PC-9 (cell line): ENCODE measurements at places on chromosomes 13 and 19.
A peak's percentile ranks its signal among the peaks of the same experiment; 100 is the strongest.

DNA sequence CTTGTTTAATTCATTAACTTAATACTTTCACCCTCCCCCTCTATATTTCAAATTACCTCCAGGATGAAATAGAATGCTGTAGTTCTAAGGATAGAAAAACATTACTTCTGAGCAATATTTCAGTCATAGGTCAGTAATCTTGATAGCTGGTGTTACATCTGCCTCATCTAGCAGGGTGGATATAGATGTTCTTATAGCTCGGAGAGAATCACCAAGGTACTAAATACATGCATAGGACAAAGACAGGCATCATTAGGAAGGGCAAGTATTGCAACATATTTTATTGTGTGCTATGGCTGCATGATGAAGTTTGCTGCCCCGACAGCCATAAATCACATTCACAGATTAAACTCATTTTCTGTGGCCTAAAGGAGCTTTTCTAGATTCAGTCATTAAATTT, 601.0 kb downstream of the FGF9 start:
- H3K27me3 ChIP-seq: peaks cover 30% of the 10 kb centered on the region
- no peaks in the 10 kb centered on the region for H3K4me1 ChIP-seq
- no peak for DNase-seq

- H3K4me1 ChIP-seq: no peaks in the 10 kb centered on the region
- H3K4me3 ChIP-seq: no peak overlapping the region
- no peak for DNase-seq
- no peak overlapping the region for H3K27ac ChIP-seq
- H3K36me3 ChIP-seq: no peaks in the 10 kb centered on the region
Measured at GRCh38 chr13:58566176-58566575, 934.6 kb downstream of the PCDH17 start.

DNA sequence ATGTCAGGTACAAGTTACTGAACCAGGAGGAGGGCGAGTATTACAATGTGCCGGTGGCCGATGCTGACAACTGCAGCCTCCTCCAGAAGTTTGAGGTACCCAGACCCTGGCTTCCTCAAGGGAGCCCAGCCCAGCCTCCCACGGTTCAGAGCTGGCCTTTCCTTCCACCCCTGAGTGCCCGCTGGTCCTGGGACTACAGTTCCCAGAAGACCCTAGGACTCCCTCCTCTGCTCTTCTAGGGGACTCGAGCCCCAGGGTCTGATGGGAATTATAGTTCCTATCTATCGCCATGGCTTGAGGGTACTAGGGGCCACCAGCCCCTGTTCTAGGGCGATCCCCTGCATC, 11.0 kb downstream of the PRKCG start:
- no peak overlapping the region for H3K4me3 ChIP-seq
- H3K36me3 ChIP-seq: no peaks in the 10 kb centered on the region
- H3K27ac ChIP-seq: no peak overlapping the region
- H3K27me3 ChIP-seq: no peaks in the 10 kb centered on the region
- H3K4me1 ChIP-seq: peaks cover 23% of the 10 kb centered on the region

DNA sequence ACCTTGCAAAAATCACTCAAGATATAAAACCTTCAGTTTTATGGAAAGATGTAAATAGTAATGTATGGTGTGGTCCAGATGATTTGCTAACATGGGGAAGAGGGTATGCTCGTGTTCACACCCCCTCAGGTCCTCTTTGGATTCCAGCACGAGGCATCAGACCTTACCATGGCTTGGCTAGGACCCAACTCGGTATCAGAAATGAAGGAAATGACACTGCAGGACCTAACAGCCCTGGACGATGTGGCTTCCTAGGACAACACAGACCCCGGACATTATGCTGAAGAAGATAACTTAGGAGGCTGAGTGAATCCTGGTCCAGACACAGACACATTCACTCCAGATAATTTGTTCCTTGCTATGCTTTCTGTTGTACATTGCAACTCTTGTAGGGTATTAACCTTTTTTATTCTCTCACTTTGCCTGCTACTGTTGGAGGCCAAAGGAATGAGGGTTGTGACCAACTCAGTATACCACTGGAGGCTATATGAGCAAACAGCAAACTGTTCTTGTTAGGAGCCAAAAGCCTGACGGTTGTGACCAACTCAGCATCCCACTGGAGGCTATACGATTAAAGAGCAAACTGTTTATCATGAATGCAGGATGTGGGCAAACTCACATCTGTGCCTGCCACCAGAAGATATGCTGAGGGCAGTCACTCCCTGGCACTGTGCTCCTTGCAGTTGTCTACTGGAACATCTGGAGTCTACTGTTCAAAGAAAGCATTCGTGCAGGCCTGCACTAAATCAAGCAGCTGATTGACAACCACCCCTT, 121.7 kb downstream of the ZNF429 start:
- H3K4me3 ChIP-seq: no peak overlapping the region
- H3K27me3 ChIP-seq: no peaks in the 10 kb centered on the region
- no peak for DNase-seq
- no peak overlapping the region for H3K27ac ChIP-seq
- H3K4me1 ChIP-seq: no peaks in the 10 kb centered on the region
- no peaks in the 10 kb centered on the region for H3K36me3 ChIP-seq

DNA sequence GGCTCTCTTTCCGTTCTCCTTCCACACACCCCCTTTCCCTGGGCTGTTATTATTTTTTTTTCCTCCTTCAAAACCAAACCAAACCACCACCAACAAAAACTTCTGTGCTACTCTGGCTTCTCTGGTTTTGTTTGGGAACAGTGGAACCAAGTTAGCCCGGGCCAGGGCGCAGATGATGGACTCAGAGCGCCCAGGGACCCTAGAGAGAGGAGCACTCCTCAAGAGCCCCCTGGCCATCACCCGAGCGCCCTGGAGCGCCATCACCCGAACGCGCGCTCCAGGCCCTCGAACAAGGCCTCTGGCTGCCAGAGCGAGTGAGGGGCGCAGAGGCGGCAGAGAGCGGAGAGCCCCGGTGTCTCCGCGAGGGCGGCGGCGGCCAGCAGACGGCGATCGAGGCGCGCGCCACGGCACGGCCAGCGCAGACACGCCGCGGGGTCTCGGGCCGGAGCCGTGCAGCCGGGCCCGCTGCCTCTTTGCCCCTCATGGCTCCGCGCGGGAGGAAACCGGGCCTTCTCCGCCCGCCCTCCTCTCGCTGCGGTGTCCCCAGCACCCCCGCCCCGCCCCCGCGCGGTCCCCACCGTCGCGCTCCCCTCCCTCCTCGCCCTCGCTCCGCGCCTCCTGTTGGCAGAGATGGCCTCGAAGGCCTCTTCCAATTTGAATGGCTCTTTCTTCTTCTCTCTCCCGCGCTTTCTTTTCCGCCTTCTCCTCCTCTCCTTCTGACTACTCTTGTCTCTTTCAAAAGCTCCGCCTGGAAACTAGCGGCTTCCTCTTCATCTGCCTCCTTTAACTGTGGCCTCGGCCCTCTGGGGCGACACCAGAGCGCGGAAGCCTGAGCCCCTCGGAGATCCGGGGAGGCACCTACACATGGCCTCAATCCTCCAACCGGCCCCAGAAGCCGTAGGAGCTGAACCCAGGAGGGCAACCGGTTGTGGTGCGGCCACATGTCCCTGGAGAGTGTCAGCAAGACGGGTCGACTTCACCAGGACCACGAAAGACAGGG, 4.1 kb upstream of the SOX1 start:
- no peaks in the 10 kb centered on the region for H3K4me1 ChIP-seq
- no peaks in the 10 kb centered on the region for H3K36me3 ChIP-seq
- H3K27me3 ChIP-seq: peaks cover 71% of the 10 kb centered on the region
- no peak overlapping the region for H3K27ac ChIP-seq
- no peak for DNase-seq

DNA sequence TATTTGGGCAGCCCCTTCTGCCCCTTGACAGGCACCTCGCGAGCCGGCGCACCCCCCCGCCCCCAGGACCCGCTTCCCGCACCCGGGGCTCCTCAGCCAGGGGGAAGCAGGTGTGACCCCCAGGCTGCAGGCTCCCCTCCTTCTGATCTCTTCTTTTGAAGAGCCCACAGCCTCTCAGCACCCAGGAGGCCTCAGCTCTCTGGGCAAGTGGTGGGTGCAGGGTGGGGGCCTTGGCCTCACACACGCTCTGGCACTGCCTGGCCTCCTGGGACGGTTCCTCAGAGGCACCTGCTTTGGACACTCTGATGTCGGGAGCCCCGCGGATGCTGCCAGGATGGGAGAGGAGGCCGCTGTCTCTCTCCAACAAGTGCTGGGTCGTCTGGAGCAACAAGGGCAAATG, 1.5 kb upstream of the C13orf46 start:
- H3K36me3 ChIP-seq: no peaks in the 10 kb centered on the region
- H3K4me1 ChIP-seq: peaks cover 41% of the 10 kb centered on the region
- no peak for DNase-seq
- no peak overlapping the region for H3K27ac ChIP-seq
- H3K27me3 ChIP-seq: no peaks in the 10 kb centered on the region

GRCh38 chr19:35042954-35043604, 1.6 kb downstream of the HPN start:
- H3K27me3 ChIP-seq: no peaks in the 10 kb centered on the region
- H3K4me1 ChIP-seq: peaks cover 8% of the 10 kb centered on the region; the same call in 1 of the 2 replicates
- DNase-seq: no peak
- no peak overlapping the region for H3K4me3 ChIP-seq
- no peaks in the 10 kb centered on the region for H3K36me3 ChIP-seq

- H3K4me3 ChIP-seq: no peak within 1 kb of the TSS
- H3K27ac ChIP-seq: no peak within 1 kb of the TSS
- H3K27me3 ChIP-seq: no peaks in the 10 kb centered on the region
- DNase-seq: no peak
Measured at GRCh38 chr19:49155005-49155819, at the start of gene HRC. Gene HRC, minus strand, starts transcription at chr19:49155396. Its CDS starts 159 bp downstream, at chr19:49155237.

GRCh38 chr19:52993342-52994178, 20.2 kb upstream of the ERVV-1 start:
- H3K4me1 ChIP-seq: peaks cover 25% of the 10 kb centered on the region; the same call in 1 of the 2 replicates
- H3K27ac ChIP-seq: peak overlapping the region; percentile 36
- peak overlapping the region; percentile 50 for H3K4me3 ChIP-seq
- no peaks in the 10 kb centered on the region for H3K36me3 ChIP-seq
- peak; percentile 77 for DNase-seq

- DNase-seq: no peak
- H3K36me3 ChIP-seq: no peaks in the 10 kb centered on the region
- no peak overlapping the region for H3K4me3 ChIP-seq
- H3K4me1 ChIP-seq: peaks cover 15% of the 10 kb centered on the region
- no peaks in the 10 kb centered on the region for H3K27me3 ChIP-seq
Measured at GRCh38 chr13:44249431-44249836, 124.2 kb upstream of the SERP2 start.

GRCh38 chr13:51539887-51540286, 44.4 kb upstream of the WDFY2 start:
- H3K36me3 ChIP-seq: no peaks in the 10 kb centered on the region
- no peak overlapping the region for H3K4me3 ChIP-seq
- H3K27ac ChIP-seq: no peak overlapping the region
- no peaks in the 10 kb centered on the region; the same call in 1 of the 2 replicates for H3K4me1 ChIP-seq
- DNase-seq: no peak

DNA sequence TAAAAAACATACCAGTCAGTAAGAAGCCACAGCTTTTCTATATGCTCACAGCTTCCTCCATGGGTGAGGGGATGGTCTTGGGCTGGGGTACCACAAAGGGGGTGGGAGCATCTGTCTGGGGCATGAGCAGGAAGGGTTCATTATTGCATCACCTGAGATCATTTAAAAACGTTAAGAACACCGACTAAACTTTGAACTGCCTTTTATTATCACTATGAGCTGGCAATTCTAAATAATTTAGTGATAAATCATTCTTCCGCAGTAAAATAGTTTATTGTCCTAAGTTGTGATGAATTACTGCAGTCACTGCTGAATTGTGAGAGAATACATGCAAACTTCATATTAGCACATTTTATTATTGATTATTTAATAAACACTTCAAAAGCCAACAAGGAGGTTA, 71.6 kb downstream of the KL start:
- no peaks in the 10 kb centered on the region for H3K36me3 ChIP-seq
- no peak for DNase-seq
- H3K27ac ChIP-seq: no peak overlapping the region
- H3K4me3 ChIP-seq: no peak overlapping the region
- H3K4me1 ChIP-seq: no peaks in the 10 kb centered on the region

DNA sequence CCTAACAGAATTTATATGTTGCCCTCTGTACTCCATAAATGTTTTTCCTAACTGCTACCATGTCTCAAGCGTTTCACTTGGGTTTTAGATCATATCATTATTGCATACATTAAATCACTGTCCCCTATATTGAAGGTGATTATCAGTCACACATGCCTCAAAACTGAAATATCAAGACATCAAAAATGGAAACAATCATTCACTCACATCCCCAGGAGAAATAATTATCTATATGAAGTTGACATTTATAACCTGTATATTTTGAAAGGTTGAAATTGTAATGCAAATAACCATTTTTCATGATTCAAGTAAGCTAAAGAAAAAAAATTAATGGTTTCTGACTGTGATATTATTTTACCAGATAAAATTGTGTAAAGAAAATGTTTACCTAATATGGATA, 1695.0 kb downstream of the SLITRK1 start:
- no peak for DNase-seq
- H3K27me3 ChIP-seq: no peaks in the 10 kb centered on the region
- H3K36me3 ChIP-seq: no peaks in the 10 kb centered on the region
- no peaks in the 10 kb centered on the region for H3K4me1 ChIP-seq
- H3K4me3 ChIP-seq: no peak overlapping the region

DNA sequence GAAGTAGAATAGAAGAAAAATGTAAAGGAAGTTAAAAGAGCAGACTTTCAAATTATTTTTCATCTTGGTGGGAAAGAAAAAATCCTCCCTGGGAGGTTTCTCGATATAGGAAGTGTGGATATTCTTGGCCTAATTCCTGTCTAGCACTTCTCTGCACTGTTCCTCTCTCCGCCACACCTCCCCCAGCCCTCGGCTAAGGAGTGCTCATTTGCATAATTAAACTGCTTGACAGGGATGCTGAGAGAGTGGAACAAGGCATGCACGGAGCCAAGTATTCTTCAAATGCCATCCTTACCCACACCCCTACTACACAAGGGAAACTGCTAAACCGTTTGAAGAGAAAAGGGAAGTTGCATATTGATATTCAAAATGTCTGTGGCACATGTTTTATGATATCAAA, 511.0 kb upstream of the HTR2A start:
- H3K4me1 ChIP-seq: no peaks in the 10 kb centered on the region
- H3K36me3 ChIP-seq: no peaks in the 10 kb centered on the region
- H3K4me3 ChIP-seq: no peak overlapping the region

DNA sequence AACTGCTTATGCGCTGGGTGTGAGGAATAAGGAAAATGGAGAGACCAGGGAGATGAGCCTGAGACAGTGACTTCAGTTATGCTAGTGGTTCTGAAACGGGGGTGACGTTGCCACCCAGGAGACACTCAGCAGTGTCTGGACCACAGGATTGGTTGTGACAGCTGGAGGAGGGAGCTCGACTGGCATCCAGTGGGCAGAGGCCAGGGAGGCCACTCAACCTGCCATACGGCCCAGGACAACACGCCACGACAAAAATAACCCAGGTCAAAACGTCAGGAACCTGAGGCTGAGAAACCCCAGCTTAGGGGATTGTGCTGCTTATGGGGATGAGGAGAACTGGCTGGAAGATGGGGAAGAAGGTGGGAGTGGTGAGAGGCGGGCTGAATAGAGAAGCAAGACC, 10.4 kb downstream of the ZSCAN5A start:
- peaks cover 8% of the 10 kb centered on the region; the same call in 1 of the 2 replicates for H3K36me3 ChIP-seq
- no peaks in the 10 kb centered on the region for H3K27me3 ChIP-seq
- no peak overlapping the region for H3K27ac ChIP-seq
- no peak for DNase-seq

GRCh38 chr19:48501494-48502349, 9.9 kb downstream of the LMTK3 start:
- H3K4me1 ChIP-seq: peaks cover 16% of the 10 kb centered on the region; the same call in 1 of the 2 replicates
- H3K36me3 ChIP-seq: no peaks in the 10 kb centered on the region
- H3K4me3 ChIP-seq: peak overlapping the region; percentile 95
- H3K27ac ChIP-seq: peak overlapping the region; percentile 65
- DNase-seq: peak; percentile 96
- H3K27me3 ChIP-seq: no peaks in the 10 kb centered on the region

- H3K36me3 ChIP-seq: no peaks in the 10 kb centered on the region
- no peaks in the 10 kb centered on the region for H3K27me3 ChIP-seq
- H3K27ac ChIP-seq: no peak overlapping the region
- H3K4me1 ChIP-seq: peaks cover 10% of the 10 kb centered on the region; the same call in 1 of the 2 replicates
- no peak overlapping the region for H3K4me3 ChIP-seq
Measured at GRCh38 chr19:15448044-15448777, 1.5 kb downstream of the WIZ start.
